ENCODE measurements at places on chromosomes 12 and 14.

- no peak for DNase-seq
Observed at GRCh38 chr12:2637371-2637770, 157.4 kb upstream of the FKBP4 start.

DNA sequence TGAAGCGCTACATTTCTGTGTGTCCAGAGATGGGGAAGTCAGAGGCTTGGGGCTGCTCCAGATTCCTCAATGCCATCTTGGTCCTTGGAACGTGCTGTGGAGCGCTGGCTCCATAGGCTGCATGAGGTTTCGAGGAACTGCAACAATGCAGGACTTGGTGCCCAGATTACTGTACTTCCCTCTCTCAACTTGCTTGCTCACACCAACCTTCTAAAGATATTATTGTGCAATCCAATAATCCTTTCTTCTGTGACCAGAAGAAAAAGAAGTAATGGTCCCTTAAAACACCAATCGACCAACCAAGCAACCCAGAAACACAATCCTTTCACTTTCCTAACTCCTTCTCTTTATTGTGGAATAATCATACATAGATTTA lies 3.7 kb downstream of the PRICKLE1 start:
- peak; percentile 64 for DNase-seq

DNA sequence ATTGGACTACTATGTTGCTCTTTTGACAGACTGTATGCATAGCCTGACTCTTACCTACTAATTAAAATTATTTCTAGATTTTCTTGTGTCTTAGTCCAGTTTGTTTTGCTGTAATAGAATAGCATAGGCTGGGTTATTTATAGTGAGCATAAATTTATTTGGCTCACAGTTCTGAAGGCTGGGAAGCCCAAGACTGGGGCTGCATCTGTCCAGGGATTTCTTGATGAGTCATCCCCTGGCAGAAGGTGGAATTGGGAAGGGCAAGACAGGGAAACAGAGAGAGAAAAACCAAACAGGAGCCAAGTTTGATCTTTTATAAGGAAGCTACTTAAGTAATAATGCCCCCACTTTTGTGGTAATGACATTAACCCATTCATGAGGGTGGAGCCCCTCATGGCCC lies 759.2 kb upstream of the LRFN5 start:
- DNase-seq: no peak

DNA sequence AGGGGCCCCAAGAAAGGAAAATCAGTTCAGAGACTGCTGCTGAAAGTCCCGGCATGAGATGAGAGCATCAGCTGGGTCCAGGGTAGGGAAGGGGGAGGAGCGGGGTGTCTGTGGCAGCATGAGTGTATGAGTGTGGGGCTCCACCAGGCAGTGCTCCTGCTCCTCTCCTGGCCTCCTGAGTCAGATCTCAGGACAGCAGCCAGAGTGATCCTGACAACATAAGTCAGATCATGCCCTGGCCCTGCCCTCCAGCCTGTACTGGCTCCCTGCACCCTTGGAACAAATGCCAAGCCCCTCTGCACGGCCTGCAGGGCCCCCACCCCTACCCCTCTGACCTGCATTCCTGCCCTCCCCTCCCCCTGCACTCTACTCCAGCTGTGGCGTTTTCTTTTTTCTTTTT lies 24.2 kb upstream of the LRP1-AS start:
- no peak for DNase-seq

DNA sequence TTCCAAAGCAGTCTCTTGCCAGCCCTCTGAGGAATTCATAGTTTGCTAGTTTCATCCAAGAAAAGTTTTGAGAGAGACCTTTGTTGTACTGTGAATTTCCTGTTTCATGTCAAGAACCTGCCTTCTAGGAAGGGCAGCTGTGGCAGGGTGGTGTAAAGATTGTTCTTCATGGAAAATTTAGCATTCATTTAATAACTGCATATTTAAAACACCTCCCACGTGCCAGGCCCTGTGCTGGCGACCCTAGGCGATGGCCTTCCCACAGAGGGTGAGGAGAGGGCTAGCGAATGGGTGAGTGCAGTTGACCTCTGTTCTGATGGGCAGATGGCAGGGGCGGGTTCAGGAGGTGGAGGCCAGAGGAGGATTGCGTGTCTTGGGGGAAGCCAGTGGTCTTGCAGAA lies 43.2 kb downstream of the MLXIP start:
- peak; percentile 1 for DNase-seq

DNA sequence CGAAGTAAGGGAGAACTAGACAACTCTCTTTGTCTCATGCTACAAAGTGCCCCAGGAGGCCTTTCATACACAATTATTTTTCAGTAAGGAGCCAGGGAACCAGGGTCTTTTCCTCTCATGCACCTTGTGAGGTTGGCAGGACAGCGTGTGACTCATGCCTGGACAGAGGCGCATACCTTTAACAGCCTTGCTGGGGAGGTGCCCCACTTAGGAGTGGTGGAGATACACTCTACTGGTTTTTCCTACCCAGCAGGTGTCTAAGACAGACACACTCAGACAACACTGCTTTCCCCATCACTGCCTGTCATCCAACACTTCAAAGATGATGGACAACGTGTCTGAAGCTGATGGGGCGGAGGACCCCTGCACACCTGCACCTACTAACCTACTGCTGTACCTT lies 49.1 kb downstream of the B4GALNT3 start:
- DNase-seq: no peak

DNA sequence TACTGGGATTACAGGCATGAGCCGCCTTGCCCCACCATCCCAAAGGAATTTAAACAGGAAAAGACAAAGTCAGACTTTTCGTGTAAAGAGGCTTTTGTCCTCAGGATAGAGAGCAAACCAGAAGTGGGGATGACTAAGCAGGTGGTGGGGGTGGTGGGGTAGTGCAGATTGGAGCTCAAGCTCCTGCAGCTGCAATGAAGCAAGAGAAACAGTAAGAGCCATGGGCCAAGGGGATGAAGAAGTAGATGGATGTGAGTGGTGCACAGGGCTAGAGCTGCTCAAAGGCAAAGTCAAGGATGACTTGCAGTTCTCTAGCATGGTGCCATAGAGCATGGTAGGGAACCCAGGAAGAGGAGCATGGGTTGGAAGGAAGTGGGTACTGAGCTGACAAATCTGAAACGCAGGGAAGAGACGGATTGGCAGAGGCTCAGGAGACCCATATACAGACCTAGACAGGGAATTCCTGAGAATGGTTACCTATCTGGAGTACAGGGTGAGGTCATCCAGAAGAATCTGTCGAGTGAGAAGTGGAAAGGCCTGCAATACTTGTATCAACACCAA lies 11.4 kb upstream of the RNF34 start:
- DNase-seq: peak; percentile 28

GRCh38 chr14:39145266-39145966 lies 24.7 kb downstream of the TRAPPC6B start:
- no peak for DNase-seq

DNA sequence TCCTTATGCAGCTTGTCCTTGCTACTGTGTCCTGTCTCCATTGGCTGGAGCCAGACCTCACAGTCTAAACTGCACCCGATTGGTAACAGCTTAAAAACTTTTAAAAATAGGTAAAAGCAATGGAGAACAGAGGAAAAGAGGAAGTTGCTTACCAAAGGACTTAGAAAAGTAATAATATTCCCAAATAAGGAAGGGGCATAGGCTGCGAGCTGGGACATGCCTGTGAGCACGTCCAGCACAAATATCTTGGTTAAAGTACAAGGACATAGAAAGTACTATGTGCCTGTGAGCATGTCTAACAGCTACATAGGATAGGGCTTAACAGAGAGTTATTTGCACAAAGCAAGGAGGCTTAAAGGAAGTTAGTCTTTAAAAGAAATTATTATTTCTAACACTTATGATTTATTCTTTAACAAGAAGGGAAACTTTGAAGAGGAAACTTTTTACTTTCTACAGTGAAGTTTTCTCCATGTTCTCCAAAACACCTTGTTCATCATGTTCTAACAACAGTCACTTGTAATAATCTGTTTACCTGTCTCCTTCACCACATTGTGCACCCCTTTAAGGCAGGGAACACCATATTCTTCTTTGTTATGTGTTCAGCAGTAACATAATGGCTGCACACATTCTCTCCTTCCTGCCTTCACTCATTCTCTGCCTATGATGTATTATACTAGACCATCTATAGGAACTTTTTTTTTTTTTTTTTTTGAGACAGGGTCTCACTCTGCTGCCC lies 9.8 kb upstream of the UBE2N start:
- no peak for DNase-seq

DNA sequence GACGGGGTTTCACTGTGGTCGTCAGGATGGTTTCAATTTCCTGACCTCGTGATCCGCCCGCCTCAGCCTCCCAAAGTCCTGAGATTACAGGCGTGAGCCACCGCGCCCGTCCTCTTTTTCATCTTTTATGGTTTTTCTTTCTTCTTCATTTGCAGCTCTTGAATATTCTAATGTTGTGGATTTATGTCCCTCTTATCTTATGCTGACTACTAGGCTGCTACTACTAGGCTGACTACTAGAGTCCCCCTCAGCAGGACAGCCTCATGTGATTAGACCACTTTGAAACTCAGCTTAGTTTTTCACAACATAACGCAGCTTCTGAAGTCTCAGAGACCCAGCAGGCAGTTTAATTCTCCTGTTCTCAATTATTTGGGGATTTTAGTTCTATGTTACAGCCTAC lies 857 bp upstream of the CLEC4E start:
- DNase-seq: no peak

- DNase-seq: no peak
Observed at GRCh38 chr14:99647411-99647810, 2.5 kb downstream of the HHIPL1 start.

GRCh38 chr12:69534389-69534822 lies 50.9 kb upstream of the CCT2 start:
- peak; percentile 98 for DNase-seq

DNA sequence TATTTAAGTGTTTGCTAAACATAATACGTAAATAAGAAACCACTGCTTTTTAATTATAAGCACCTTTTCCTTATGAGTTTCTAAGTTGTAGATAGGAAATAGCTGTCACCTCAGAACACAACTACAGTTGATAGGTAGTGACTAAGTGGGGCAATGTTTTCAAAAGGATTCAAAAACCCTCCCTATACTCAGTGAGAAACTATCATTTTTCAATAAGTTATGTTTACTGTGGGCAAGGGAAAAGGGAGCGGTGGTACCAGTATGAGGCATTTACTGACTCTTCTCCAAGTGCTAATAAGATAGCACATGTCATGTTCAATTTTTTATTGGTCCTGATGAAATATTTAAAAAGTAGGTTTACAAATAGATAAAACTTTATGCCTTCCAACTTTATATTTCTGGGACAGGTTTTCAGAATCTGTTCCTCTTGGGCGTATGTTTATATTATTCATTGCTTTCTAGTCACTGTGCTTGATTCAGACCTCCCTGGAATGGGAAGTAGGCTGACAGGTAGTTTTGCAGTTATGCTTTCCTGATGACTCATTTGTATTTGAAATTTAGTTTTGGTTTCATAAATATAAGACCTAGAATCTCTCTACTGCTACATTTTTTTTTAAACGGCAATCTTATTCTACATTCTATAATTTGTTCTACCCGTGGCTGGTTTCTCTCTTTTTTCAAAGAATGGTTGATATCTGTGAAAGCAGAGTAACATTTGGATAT lies 153.1 kb downstream of the TMEM117 start:
- no peak for DNase-seq

DNA sequence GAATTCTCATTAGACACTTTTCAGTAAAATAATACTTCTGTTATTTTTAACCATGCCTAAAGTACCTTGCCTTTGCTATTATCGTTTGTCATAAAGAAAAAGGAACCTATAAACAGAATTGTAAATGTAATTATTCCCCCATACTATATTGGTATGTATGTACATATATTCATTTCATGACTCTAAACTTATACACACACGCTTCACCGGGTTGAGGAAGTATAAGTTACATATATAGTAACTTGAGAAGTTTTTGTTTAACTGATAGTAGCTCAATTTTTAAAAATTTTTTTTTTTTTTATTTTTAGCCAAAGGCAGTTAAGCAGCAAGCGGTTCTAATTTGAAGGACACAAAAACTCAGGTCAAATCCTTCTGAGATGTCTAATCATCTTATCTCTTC lies 107.6 kb downstream of the PLEKHG7 start:
- no peak for DNase-seq

DNA sequence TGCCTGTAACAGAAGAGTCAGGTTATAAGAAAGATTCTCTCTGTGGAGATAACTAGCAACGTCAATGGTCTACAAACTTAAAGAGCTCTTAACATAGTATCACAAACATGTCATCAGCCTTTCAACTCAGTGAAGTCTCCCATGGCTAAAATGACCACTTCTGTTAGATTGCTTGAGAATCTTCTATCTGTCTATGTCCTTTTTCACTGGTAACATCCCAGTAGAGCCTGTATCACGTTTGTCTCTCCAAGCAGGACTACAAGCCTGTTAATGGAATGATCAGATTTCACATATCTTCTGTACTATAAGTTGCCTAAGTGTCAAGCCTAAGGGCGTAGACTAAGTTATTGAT lies 50.7 kb downstream of the SLC2A13 start:
- no peak for DNase-seq

GRCh38 chr12:56565510-56566101 lies 44.0 kb downstream of the RBMS2 start:
- DNase-seq: peak; percentile 68

DNA sequence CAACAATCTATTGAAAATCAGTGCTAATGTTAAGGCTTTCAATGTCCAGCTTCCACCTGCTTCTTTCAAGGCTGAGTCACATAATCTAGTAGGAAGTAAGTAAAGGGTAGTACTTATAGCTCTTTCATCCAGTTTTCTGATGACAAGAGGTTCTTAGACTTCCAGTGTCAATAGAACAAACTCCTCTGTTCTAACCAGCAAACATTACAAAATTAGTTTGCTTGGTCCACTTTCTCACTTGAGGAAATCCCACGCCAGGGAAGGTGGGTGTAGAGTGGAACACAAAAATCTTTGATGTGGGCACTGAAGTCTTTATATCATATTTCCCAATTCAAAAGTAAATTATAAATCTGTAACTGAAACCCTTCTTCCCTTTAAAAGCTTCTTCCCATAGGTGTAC lies 2.6 kb downstream of the NPC2 start:
- DNase-seq: no peak

GRCh38 chr14:97620066-97620465 lies 822.9 kb downstream of the VRK1 start:
- DNase-seq: no peak

DNA sequence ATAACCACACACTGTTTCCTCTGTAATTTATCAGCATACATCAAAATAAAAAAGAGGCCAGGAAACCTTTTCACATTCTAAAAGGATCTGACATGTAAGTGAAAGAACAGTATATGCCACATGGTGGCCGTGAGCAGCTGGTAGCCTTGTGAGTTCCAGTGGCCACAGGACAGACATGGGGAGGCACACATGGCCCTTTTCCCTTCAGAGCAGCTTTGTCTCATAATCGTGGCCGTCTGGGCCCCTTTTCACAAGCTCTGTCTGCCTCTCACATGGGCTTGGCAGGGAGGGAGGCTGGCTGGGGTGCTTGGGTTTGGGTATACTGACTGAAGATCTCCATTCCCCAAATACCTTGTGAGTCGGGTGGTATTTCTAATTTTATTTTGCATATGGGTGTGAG lies 1.5 kb upstream of the ZDHHC22 start:
- DNase-seq: no peak

Measured in suppressor macrophage (primary cell).